Gastroesophageal sphincter (tissue), 4 donors: ENCODE measurements at places on chromosomes 3 and 15.

- no peak for ATAC-seq
These were observed 225.5 kb downstream of the DIPK2A start for GRCh38 chr3:144197116-144197515.

- ATAC-seq: no peak
These were observed 7.3 kb downstream of the LINGO1 start for GRCh38 chr15:77625376-77625775.

DNA sequence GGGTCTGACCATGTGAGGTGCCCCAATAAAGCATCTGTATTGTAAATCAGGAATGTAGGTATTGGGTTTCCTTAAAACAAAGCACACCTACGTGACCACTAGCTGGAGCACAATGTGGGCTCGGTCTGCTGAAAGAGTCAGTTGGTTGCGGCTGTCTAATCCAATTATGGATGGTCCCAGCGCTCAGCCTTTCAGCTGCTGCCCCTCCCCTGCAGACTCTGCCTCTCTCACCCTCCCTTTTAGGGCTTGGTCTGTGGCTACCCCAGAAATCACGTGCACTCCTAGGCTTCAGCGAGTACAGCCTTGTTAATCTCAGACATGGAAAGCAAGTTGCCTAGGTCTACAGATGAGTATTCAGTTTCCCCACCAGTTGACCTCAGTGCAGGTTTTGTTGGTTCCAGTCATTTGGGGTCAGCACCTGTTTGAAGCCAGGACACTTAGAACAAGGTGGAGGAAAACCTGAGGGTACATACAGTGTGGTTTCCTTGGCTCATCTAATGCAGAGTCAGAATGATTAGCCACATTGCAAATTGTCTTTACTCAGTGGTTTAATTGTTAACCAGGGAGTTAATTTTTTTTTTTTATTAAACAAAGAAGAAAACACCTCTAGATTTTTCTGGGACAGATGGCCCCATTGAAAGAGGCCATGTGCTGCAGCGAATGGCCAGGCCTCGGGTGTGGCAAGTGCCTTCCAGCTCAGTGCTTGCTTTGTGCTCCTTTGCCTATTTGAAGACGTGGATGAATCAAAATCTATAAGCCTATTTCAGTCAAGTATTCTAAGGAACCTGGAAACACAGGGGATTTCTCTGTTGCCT is 137.7 kb downstream of the IGF1R start:
- no peak for ATAC-seq

DNA sequence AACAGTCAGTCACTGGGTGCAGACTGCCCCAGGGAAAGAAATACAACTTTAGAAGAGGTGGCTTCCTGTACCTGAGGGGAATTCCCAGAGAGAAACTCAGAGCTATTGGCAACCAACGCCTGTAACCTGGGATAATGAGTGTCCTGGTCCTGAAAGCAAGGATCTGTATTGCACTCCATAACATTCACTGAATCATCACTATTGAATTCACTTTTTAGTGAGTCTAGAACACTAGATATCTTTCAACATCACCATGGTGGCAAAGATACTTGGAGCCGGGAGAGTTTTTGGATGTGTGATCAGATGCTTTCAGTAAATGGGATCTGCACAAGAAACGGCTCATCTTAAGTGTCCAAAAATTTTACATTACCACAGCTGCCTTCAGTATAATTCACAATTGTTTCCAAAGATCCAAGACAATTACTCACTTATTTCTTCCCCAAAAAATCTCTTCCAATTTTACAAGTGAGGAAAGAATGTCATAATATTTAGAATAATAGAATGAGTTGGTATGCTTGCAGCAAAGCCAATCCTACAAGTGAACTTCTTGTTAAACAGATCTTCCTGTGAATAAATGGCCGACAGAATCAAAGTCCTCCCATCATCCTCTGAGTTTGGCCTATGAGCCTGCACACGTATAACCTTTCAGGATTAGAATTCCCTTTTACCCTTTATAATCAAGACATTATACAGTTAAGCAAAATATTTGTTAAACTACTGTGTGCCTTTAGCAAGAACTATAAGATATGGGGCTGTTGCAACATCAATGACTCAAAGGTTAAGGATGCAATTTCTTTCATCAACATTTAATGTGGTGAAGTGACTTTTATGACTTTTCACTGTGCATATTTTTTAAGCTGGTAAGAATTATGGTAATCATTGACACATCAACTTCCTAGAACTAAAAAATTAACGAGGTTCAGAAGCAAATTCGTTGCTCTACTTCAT is 243.3 kb upstream of the COL8A1 start:
- no peak for ATAC-seq

- peak; percentile 63 for ATAC-seq
These were observed 44.0 kb upstream of the SEMA6D start for GRCh38 chr15:47673232-47673761.

- no peak for ATAC-seq
These were observed 38.4 kb downstream of the RASGRF1 start for GRCh38 chr15:79051941-79052731.

DNA sequence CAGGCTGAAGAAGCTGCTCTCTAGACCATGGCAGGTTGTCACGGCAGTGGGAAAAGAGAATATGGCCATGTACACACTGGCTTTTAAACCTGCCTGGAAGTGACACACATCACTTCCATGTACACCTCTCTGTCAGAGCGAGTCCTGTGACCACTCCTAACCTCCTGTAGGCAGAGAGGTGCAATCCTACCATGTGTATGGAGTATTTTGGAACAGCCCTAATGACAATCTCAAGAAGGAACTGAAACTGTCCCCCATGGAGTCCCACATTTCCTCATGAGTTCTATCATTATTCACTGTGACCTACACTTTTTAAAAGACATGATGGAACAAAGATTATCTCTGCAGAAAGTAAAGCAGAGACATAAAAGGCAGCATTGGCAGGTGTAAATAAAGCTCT is 153.4 kb upstream of the PFN2 start:
- no peak for ATAC-seq

GRCh38 chr15:48966595-48967301 is 3.0 kb upstream of the SHC4 start:
- no peak for ATAC-seq

GRCh38 chr3:107520535-107520934 is 2.2 kb upstream of the BBX start:
- ATAC-seq: no peak

DNA sequence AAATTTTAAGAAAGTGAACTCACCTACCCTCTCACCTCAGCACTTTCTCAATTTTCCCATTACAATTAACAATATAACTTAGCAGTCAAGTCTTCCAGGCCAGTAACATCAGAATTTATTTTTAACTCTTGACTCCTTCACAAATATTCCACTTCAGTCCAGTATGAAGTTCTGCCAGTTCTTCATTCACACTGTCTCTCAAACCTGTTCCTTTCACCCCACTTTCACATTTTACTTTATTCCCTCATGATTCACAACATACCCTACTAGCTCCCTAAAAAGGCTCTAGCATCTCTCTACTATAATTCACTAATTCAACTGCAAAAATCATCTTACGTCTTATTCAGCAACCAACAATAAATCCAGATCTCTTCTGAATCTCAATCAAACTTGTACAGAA is 3.8 kb downstream of the GSK3B start:
- no peak for ATAC-seq

- peak; percentile 94 for ATAC-seq
These were observed at the start of gene APEH for GRCh38 chr3:49673715-49674496. Gene APEH (plus strand): TSS chr3:49674351. CDS start chr3:49674402, 51 bp downstream.

- ATAC-seq: no peak
These were observed 96.6 kb downstream of the EFL1 start for GRCh38 chr15:82165948-82166376.

GRCh38 chr3:127951276-127951675 is 36.2 kb downstream of the KBTBD12 start:
- no peak for ATAC-seq

GRCh38 chr3:128226795-128227395 is 73.6 kb downstream of the EEFSEC start:
- ATAC-seq: no peak

DNA sequence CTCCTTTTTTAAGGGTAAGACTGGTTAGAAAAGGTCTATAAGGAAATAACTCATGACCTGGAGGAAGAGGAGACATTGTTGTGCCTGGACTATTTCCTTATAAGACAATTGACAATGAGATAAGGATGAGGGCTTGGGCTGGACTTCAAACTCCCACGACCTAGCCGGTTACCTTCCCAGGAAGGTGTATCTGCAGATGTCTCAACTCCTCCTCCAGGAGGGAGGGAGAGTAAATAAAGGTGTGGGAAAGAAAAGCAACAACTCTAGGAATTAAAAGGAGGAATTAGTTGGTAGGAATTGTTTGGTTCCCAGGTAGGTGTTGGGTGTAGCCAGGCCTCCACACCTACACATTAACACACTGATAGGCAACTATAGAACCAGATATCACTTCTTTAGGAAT is 97.8 kb upstream of the TBL1XR1 start:
- no peak for ATAC-seq

DNA sequence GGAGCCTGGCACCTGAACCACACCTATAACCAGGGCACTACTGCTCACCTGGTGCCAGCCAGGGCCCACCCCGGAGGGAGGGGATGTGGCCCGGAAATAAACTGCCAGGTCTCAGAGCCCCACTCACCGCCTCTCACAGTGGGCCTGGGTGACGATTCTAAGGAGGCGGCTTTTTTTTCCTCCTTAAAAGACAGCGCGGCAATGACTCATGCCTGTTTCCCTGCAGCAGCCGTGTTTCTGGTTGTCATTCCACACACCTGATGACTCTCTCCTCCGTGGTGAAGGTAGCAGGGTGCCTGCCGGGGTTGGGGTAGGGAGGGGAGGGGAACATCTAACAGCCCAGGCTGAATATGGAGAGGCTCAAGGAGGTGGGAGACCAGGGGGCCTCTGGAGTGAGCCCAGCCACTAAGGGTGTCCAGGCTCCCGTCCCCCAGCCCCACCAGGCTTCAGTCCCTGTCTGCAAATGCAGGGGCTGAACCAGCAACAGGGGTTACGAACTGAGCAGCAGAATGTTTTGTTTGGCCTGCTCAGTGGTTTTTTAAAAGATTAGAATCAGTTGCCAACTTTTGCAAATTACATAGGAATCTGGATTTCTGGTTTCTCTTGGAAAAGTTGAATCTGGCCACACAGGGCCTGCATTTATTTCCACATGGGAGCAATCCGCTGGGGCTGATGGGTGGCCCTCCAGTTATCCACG is 127.3 kb upstream of the LINGO1 start:
- no peak for ATAC-seq

- no peak for ATAC-seq
These were observed 63.7 kb downstream of the GPR176 start for GRCh38 chr15:39856357-39856756.

- ATAC-seq: no peak
These were observed 599.4 kb downstream of the UNC13C start for GRCh38 chr15:54577476-54578250.

DNA sequence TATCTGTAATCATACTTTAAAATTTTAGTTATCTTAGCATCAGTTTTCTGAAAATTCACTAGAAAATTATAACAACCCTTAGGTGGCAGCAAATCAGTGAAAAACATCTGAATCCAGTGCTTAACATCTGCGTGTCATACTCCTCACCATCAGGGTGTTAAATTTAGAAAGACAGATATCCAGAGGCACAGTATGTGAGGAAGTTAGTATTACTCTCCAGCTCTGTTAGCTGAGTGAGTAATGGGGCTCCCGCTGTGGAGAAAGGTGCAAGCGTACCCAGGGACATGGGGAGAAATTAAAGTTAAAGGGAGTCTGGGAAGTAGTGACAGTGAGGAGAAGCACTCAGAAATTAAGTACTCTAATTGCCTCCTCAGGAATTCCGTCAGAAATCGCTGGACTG is 50.9 kb downstream of the CEP63 start:
- ATAC-seq: no peak

GRCh38 chr15:41772720-41773331 is 1.5 kb upstream of the MAPKBP1 start:
- ATAC-seq: peak; percentile 15

DNA sequence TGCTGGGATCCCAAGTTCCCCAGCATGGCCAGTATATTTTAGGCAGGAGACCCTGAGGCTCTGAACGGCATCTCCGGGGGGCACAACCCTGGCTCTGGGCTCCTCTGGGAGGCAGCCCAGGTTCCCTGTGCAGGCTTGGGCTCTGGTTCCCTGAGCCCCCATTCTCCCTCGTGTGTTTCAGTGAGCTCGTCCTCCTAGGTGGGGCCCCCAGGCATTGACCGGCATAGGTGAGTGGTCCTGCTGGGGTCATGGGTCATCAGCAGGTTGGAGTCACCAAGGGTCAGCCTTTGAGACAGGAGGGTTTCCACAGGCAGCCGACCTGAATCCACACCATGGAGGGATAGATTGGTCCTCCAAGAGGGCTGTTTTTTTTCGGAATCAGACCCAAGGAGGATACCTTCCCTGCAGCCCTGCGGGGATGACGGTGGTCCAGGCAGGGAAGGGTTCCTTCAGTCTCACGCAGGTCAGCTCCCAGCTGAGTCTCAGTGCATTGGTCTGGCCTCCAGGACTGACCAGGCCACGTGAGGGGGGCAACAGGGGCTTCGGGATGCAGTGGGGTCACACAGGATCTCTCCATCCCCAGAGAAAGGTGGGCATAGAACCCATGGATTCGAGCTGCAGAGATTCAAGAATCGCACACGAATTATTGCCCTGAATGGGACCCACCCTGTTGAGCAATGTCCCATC is 226.0 kb downstream of the SNRPN start:
- no peak for ATAC-seq

DNA sequence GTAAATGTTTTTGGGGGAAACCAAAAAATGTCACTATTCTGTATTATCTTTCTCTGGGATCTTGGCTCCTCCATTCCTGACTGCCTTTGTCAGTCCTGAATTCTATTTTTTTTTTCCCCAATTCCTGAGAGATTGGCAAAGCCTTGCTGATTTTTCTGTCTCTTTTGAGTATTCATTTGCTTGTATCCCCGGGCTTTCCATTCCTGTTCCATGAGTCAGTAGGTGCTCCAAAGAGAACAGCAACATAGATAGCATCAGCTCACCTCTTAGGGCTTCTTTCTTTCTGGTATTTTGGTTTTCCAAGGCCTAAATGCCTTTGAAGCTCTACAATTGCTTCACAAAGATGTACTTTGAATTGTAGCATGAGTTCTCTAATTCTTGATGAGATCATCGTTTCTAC is 271.7 kb upstream of the LRRC3B start:
- ATAC-seq: no peak

DNA sequence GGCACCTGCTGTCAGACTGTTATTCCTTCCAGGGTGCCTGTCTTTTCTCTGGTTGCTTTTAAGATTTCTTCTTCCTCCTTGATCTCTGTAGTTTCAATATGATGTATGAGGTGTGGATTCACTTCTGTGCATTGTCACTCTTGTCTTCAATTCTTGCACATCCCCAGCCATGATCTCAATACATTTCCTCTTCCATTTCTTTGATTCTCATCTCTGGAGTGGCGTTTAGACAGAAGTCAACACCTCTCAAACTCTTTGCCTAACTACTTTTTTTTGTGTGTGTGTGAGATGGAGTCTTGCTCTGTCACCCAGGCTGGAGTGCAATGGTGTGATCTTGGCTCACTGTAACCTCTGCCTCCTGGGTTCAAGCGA is 224.4 kb upstream of the LYSMD4 start:
- ATAC-seq: no peak

- ATAC-seq: no peak
These were observed 16.3 kb downstream of the PPP2R3A start for GRCh38 chr3:135981701-135982403.

DNA sequence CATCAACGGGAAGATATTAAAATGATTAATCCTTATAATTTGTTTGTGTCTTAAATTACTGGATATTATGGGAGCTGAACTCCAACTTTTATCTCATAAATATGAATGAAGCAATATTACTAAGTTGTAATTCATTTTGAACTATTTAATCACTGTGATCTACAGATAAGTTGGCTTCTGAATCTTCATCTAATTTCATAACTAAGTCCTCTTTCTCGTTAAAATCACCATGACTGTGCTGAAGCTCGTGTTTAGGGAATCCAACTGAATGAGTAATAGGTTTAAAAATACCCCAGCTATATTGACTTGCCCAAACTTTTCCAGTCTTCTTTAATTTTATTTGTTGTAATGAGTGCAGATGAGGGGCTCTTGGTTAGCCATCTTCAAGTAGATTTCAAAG is 14.1 kb downstream of the MDFIC2 start:
- ATAC-seq: no peak
